ENCODE measurements at places on chromosomes 13 and 19. TPM values are rescaled to one million over a fixed set of nuclear protein-coding genes. Genes with fewer than 3 reads are reported as not detected.

Gene CYP4F2
- total RNA-seq: not detected

DNA sequence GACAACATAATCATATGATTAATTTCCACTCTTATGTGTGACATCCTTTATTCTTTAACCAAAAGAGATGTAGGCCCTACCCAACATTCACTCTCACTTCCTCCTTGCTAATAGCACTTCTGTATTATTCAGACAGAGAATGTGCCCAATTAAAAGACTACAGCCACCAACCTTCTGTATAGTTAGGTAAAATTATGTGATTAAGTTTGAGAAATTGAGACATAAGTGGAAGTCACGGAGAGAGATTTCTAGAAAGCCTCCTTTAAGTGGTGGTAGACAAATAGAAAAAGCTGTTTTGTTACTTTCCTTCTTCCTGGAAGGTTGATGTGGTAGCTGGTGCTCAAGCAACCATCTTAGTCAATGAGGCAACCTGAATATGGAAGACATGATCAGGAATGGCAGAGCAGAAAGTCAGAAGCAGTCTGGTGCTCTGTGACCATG lies 14.8 kb downstream of the EPSTI1 start:
- no peak for DNase-seq

GRCh38 chr13:33441015-33441414 lies 155.5 kb upstream of the STARD13 start:
- DNase-seq: no peak

- no peak for DNase-seq
Measured at GRCh38 chr13:34654203-34654602, 287.9 kb upstream of the NBEA start.

Gene LNX2
- 10.1 TPM for total RNA-seq

Gene TPTE2
- total RNA-seq: not detected

Gene CD33
- 10.7 TPM for total RNA-seq

GRCh38 chr13:20370815-20371421 lies 138.8 kb upstream of the GJB6 start:
- no peak for DNase-seq

Gene PGLYRP2
- total RNA-seq: not detected

DNA sequence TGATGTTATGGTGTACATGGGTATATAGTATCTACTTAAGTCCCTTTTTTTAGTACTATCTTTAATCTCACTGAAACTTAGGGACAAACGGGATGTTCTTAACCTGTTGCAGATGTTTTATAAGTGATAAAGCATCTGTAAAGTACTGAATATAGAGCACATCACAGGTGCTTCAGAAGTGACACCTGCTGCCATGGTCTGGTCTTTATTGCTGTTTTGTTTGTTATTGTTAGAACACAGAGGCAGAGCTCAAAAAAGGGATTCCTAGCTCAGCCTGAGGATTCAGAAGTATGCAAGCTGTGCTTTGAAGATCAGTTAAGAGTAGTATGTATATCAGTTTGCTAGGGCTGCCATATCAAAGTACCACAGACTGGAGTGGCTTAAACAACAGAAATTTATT lies 219.5 kb downstream of the DCT start:
- no peak for DNase-seq

Gene EPS8L1
- total RNA-seq: 1.2 TPM

Gene SELENOV
- not detected for total RNA-seq

DNA sequence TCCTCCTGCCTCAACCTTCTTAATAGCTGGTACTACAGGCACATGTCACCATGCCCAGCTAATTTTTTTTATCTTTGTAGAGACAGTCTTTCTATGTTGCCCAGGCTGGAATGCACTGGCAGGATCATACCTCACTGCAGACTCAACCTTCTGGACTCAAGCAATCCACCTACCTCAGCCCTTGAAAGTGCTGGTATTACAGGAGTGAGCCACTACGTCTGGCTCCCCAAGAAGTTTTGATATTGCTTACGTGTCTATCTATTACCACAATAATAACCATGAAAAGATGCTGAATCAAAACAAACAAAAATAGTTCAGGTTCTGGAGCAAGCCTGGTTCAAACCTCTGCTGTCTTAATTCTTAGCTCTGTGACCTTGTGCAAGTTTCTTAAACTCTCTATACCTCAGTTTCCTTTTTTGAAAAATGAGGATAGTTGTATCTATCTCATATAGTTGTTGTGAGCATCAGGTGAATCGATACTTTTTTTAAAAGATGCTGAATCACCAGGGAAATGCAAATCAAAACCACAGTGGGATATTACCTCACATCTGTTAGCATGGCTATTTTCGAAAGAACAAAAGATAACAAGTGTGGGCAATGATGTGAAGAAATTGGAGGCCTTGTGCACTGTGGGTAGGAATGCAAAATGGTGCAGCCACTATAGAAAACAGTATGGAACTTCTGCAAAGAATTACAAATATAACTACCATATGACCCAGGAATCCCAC lies 19.0 kb upstream of the LEUTX start:
- no peak for DNase-seq

DNA sequence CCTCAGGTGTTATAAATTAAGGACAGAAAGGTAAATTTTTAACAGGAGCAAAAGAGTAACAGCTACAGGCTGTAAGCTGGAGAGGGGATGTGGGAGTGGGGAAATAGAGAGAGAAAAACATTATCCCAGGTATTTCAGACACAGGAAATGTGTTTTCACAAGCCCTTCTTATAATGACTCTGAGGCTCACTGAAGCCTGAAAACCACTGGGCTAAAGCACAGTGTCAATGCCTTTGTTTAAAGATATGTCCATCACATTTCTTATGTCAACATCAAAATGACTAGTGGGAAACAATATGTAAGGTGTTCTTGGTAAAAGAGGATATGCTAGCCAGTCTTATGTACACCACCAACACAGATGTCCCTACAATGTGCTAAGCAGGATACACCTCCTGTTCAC lies 365.9 kb downstream of the FGF14 start:
- DNase-seq: no peak

DNA sequence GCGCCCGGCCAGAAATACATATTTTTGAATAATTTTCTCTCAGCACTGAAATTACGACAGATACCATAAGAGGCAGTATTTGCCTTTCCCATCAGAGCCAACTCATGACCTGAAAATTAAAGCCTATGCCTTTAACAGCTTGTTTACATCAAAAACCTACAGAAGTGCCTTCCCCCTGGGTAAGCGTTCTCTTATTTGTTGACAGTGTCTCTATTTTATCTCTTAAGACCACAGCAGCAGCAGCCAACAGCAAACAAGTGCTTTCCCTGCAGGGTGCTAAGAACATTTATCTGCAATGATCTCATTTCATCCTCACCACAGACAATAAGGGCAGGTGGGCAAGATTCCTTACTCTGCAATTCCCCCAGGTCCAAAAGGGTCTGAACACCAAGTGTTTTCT lies 6.0 kb downstream of the AKAP8L start:
- DNase-seq: no peak
